ENCODE measurements at places on chromosomes 3 and 15. TPM values are rescaled to one million over a fixed set of nuclear protein-coding genes. Genes with fewer than 3 reads are reported as not detected.
A peak's percentile ranks its signal among the peaks of the same experiment; 100 is the strongest.

TRPM1 gene
- total RNA-seq: not detected

TTLL13 gene
- not detected for total RNA-seq

DNAJC17 gene
- 38.1 TPM for total RNA-seq

FOXL2NB gene
- 0.21 TPM for total RNA-seq

C3orf49 gene
- not detected for total RNA-seq

SLC28A2 gene
- not detected for total RNA-seq

DNA sequence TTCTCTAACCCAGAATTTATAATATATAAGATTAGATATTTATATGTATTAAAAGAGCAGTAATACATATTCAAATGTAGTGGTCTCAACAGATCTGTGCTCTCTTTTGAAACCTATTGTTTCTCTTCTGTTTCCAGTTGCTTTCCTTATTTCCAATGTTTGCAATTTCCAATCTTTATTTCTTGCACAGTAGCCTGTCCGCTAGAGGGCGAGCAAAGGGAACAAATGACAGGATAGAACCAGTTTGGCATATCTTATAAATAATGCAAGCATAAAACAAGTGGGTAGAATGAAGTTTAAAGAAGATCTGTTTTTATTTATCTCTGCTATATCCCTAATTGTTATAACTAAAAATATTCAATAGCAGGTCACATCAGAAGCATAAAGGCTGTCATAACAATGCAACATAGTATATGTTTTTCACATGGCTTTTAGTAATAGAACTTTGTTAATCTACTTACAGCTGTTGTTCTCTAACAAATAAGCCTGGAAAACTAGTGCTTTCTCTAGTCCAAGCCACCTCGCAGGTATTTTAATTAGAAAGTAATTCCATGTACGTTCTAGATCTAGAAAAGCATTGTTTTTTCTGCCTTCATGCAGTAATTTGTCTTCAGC lies 15.1 kb upstream of the TCAIM start:
- peaks cover 42% of the 10 kb centered on the region for H3K27me3 ChIP-seq
- no peaks in the 10 kb centered on the region for H3K36me3 ChIP-seq
- DNase-seq: no peak
- H3K27ac ChIP-seq: no peak overlapping the region
- H3K4me1 ChIP-seq: no peaks in the 10 kb centered on the region
- no peak overlapping the region for H3K4me3 ChIP-seq

GRCh38 chr3:60555686-60556354 lies 695.4 kb downstream of the FHIT start:
- H3K27ac ChIP-seq: no peak overlapping the region
- no peak for DNase-seq
- no peaks in the 10 kb centered on the region for H3K4me1 ChIP-seq

GRCh38 chr3:49805897-49806701 lies 3.0 kb downstream of the INKA1 start:
- peaks cover 44% of the 10 kb centered on the region for H3K4me1 ChIP-seq
- H3K4me3 ChIP-seq: no peak overlapping the region
- peaks cover 8% of the 10 kb centered on the region for H3K27me3 ChIP-seq
- peaks cover 4% of the 10 kb centered on the region for H3K36me3 ChIP-seq

- H3K4me3 ChIP-seq: no peak overlapping the region
- no peaks in the 10 kb centered on the region for H3K4me1 ChIP-seq
- no peak overlapping the region for H3K27ac ChIP-seq
- H3K27me3 ChIP-seq: no peaks in the 10 kb centered on the region
- DNase-seq: no peak
Observed at GRCh38 chr15:100572362-100572983, 29.5 kb downstream of the LINS1 start.

DNA sequence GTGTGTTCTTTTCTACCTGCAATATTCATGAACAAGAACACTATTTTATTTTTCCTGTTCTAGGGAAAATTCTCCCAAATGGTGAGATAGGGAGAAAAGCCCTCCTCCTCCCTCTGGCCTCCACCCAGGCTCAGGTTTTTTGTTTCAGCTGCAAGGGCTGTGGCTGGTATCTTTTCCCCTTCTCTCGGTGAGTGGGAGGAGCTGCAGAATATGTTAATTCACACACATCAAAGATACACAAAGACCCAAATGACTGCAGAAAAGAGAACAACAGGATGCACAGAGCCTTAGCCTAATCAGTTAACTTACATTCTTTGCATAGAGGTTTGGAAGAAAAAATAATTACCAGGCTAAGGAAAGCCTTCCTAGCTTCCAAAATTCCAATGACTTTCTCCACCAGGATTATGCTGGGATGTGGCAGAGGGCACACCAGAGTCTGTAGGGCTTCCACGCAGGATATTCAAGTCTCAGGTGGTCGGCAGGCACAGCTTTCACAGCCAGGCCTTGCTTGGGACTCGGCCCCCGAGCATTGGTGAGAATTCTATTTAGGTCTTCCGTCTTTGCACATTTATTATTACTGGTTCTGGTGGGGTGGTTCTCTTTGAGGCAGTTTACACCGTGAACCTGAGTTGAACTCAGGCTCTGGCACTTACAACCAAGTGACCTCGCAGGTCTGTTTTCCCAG lies 64.9 kb downstream of the ABHD5 start:
- no peaks in the 10 kb centered on the region for H3K27me3 ChIP-seq
- H3K27ac ChIP-seq: no peak overlapping the region
- no peak overlapping the region for H3K4me3 ChIP-seq
- no peak for DNase-seq
- H3K36me3 ChIP-seq: no peaks in the 10 kb centered on the region
- peaks cover 24% of the 10 kb centered on the region for H3K4me1 ChIP-seq

- H3K4me1 ChIP-seq: peaks cover 29% of the 10 kb centered on the region
- no peak for DNase-seq
- H3K27ac ChIP-seq: no peak overlapping the region
- no peaks in the 10 kb centered on the region for H3K36me3 ChIP-seq
- H3K27me3 ChIP-seq: no peaks in the 10 kb centered on the region
Observed at GRCh38 chr3:161893972-161894371, 397.4 kb downstream of the OTOL1 start.

DNA sequence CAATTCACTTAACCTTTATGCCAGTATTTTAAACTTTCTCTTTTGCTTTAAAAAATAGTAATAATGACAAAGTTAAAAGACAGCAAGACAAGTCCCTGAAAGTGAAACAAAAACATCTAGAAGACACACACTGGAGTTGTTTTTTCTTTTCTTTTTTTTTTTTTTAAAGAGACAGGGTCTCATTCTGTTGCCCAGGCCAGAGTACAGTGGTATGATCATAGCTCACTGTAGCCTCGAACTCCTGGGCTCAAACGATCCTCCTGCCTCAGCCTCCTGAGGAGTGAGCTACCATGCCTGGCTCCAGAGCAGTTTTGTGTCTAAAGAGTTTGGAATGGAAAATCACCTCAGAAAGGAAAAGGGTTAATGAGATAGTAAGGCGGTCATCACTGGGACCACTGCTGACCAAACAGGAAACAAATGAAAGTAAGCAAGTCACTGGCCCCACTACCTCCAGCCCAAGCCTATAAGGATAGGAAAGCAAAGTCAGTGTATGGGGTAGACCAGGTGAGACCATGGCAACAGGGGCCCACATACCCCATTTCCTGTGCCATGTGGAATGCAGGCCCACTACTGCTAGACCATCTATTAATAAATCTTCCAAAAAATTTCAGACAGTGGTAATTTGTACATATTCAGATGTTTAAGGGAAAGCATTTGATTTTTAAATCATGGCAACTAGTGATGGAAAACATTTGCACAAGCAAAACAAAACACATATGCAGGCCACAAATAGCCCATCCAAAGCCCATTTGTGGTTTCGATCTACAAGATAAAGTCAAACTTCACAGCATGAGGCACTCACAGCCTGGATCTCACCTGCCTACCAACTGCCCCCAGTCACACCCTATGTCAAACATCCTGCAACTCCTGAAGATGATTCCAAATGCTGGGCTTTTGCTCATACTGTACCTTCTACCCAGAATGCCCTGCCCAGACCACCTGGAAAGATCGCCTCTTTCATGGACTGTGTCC lies 62.6 kb downstream of the OSBPL10 start:
- peak overlapping the region; percentile 73 for H3K4me3 ChIP-seq
- H3K27ac ChIP-seq: peak overlapping the region; percentile 93
- no peak for DNase-seq
- peaks cover 34% of the 10 kb centered on the region for H3K4me1 ChIP-seq
- H3K27me3 ChIP-seq: no peaks in the 10 kb centered on the region

DNA sequence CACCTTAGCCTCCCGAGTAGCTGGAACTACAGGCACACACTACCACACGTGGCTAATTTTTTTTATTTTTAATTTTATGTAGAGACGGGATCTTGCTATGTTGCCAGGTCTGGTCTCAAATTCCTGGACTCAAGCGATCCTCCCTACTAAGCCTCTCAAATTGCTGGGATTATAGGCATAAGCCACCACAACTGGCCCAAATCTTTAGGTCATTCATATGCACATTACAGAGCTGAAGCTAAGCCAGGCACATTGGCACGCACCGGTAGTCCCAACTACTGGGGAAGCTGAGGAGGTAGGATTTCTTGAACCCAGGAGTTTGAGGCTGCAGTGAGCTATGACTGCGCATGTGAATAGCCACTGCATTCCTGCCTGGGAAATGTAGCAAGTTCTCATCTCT lies 265.9 kb downstream of the ZMAT3 start:
- H3K4me3 ChIP-seq: no peak overlapping the region
- H3K36me3 ChIP-seq: no peaks in the 10 kb centered on the region
- no peak for DNase-seq

- no peak for DNase-seq
- no peaks in the 10 kb centered on the region for H3K36me3 ChIP-seq
- H3K27me3 ChIP-seq: no peaks in the 10 kb centered on the region
- no peak overlapping the region for H3K4me3 ChIP-seq
Observed at GRCh38 chr3:152252755-152253154, 16.0 kb upstream of the MBNL1 start.

DNA sequence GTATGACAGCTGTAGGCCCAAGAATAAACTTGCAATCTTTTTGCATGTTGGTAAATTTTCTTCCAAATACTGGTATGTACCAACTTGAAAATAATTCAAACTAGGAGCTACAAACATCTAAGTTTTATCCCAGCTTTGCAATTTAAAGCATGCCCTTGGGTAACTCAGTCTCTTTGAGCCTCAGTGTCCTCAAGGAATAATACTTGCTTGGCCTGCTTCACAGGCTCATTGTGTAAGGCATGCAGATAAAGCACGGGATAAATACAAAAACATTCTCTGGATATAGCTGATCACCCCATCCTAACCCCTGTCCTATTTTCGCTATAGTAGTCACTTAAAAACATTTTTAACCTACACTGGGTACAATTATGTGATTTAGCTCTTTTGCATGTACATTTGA lies 9.6 kb upstream of the TMEM44 start:
- no peak overlapping the region for H3K4me3 ChIP-seq
- peaks cover 25% of the 10 kb centered on the region for H3K4me1 ChIP-seq
- H3K27ac ChIP-seq: no peak overlapping the region

DNA sequence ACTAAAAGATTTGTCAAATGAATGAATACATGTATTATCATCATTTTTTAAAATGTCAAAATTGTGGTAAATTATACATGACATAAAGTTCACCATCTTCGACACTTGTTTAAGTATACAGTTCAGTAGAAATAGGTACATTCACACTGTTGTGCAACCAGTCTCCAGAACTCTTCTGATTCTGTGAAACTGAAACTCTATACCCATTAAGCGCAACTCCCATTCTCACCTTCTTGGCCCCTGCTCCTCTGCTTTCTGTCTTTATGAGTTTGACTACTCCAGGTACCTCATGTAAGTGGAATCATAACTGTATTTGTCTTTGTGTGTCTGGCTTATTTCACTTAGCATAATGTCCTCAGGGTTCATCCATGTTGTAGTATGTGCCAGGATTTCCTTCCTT lies 50.1 kb upstream of the KBTBD8 start:
- H3K36me3 ChIP-seq: no peaks in the 10 kb centered on the region
- no peaks in the 10 kb centered on the region for H3K4me1 ChIP-seq
- no peak overlapping the region for H3K27ac ChIP-seq
- H3K27me3 ChIP-seq: peaks cover 19% of the 10 kb centered on the region
- DNase-seq: no peak

DNA sequence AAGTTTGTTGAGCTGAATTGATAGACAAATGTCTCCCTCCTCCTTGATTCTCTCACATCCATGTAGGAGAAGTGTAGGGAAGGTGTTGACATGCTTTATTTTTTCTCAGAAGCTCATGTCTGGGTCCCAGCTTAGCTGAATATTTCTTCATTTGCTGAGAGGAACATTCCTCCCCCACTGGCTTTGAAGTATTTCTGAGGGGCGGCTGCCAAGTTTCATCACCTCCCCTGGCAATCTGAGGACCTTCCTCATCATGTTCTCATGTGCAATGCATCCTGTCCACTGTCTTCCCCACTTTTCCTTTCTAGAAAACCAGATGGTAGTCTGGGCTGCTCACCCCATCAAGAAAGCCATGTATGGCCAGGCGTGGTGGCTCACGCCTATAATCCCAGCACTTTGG lies 168.9 kb upstream of the RGMA start:
- H3K27me3 ChIP-seq: no peaks in the 10 kb centered on the region
- H3K36me3 ChIP-seq: no peaks in the 10 kb centered on the region
- no peaks in the 10 kb centered on the region for H3K4me1 ChIP-seq
- no peak for DNase-seq
- H3K27ac ChIP-seq: no peak overlapping the region

DNA sequence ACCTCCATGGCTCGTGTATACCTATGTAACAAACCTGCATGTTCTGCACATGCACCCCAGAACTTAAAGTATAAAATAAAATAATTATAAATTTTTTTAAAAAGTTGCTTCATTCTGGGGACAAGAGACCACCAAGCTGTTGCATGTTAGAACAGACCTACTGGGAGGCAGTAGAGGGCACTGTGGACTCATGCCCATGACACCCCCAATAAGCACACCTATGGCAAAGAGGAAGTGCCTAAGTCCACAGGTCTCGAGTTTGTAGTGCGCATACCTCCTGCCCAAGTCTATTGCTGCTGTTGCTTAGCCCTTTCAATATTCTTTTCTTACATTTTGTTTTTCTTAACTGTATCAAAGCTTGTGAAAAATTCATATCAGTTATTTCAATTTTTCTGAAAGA lies 267.9 kb upstream of the THBS1 start:
- H3K36me3 ChIP-seq: no peaks in the 10 kb centered on the region
- H3K4me1 ChIP-seq: peaks cover 17% of the 10 kb centered on the region
- no peak for DNase-seq
- H3K27me3 ChIP-seq: no peaks in the 10 kb centered on the region

DNA sequence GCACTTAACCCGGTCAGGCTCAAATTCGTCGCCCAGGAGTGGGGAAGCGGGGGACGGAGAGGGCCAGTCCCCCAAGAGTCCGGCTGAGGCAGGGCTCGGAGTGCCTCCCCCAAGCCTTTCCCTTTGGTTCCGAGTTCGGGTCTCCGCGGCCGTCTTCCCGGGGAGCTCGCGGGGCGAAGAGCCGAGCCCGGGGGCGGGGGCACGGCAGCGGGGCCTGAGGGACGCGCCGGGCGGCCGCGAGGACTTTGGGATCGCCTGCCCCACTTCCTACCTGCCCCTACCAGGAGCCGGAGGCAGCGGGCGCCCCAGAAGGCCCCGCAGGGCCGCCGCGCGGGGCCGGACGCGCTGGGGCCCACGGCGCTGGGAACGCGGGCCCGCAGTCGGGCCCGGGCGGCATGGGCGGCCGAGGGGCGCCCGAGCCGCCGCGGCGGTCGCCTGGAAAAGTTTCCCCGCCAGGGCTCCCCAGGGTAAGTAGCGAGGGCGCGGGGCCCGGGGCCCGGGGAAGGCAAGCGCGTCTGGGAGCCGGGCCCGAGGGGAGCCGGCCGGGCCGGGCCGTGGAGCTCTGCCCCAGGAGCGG lies 2.8 kb downstream of the FURIN start:
- peak overlapping the region; percentile 96 for H3K27ac ChIP-seq
- H3K4me1 ChIP-seq: peaks cover 67% of the 10 kb centered on the region
- H3K27me3 ChIP-seq: no peaks in the 10 kb centered on the region
- no peak for DNase-seq

- peaks cover 43% of the 10 kb centered on the region for H3K27me3 ChIP-seq
- H3K4me1 ChIP-seq: no peaks in the 10 kb centered on the region
- H3K36me3 ChIP-seq: no peaks in the 10 kb centered on the region
- H3K4me3 ChIP-seq: no peak within 1 kb of the TSS
- no peak within 1 kb of the TSS for H3K27ac ChIP-seq
Observed at GRCh38 chr3:16604887-16605602, at the start of gene DAZL. Gene DAZL, minus strand, starts transcription at chr3:16605423. Its CDS starts 218 bp downstream, at chr3:16605205.

Measured in osteocyte (in vitro differentiated cells).